Memory B cell (primary cell): ENCODE measurements at places on chromosomes 6 and 20.

GRCh38 chr6:68226460-68226859 lies 408.6 kb upstream of the ADGRB3 start:
- no peak for DNase-seq

- no peak for DNase-seq
Observed at GRCh38 chr20:18815194-18815942, 1.8 kb downstream of the SCP2D1 start.

DNA sequence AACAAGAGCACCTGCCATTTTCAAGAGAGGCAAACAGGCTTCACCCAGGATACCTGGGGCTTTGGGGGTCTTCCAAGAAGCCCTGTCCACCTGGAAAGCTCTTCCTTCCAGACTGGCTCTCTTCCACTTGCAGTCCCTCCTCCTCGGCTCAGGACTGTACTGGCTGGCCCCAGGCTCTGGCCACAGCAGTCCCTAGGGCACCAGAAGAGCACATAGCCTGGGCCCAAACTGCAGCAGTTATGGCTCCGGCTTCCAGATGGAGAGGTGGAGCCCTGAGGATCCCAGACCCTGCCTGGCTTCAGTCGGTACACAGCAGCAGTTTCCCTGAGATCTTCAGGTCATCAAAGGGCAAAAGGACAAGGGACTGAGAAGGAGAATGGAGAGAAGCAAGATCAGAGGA lies 1.6 kb upstream of the SLC35B2 start:
- no peak for DNase-seq

- DNase-seq, result no peak
Observed at GRCh38 chr20:41155261-41155660, 17.9 kb downstream of the PLCG1 start.

DNA sequence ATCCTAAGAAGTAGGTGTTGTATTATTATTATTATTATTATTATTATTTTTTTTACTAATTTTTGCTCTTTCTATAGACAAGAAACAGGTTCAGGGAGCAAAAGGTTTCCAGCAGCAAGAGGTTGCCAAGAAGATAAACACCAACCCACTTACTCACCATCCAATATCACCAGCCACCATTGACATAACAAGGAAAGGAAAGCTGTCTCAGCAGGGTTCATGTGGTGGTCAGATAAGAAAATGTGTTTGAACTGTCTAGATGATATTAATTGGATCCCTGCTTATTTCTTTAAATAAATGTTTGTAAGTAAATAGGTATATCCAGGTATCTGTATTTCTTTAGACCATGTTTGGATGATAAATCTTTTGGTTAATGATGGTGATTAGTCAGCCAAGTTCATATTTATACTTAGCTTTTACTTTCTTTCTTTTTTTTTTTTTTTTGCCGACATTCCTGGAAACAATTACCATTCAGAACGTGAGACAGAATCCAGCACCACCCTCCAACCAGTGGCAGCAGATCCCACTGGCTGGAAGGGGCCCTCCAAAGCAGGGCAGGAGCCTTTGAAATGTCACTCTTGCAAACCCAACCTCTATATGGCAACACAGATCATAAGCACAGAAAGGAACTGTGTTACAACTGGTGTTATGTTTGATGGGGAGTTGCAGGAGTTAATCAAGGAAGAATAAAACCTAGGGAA lies 139.2 kb upstream of the ECI2 start:
- DNase-seq, result no peak

DNA sequence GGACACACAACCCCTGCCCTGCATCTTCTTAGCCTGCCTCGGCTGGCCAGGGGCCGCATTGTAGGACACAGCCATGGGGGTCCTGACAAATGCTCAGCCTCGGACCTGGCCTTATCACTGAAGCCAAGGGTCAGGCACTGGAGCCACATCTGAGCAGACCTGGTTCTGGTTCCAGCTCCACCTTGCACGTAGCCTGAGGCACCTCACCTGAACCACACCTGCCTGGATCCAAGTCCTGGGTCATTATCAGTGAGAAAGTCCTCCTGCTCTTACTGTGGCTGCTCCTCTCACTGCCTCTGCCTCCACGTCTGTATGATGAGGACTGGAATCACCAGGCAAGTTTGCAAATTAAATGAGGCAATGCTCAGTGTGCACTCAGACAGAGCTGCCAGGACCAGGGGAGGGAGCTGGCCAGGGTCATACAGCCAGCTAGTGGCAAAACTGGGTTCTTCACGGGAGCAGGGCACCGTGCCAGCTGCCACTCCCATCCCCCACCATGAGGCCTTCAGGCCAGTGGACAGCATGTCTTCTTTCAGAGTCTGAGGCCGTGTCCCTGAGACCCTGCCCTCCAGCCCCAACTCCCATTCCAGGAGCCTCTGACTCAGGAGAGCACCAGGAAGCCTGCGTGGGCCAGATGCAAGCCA lies 40.2 kb downstream of the MRPL14 start:
- no peak for DNase-seq

- DNase-seq, result peak; percentile 29
Observed at GRCh38 chr6:26660000-26660361, 435 bp upstream of the ZNF322 start.

DNA sequence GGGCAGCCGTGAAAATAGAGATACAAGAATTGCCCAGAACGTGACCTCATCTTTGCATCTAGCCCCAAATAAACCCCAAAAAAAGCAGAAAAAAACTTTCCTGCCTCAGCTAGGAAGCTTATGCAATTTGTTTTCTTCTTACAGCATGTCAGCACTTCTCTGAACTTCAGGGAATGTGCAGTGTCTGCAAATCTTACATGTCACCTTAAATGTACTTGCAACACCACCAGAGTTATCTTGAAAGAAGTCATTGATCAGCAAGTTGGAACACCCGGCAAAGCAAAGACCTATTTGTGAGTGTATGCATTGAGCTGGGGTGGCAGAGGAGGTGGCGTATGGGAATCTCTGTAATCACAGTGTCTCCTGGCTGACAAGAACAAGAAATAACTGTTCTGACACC lies 123.4 kb downstream of the PKHD1 start:
- no peak for DNase-seq
